ENCODE measurements at places on chromosomes 16 and 17.

- no peak for DNase-seq
These were observed 12.0 kb downstream of the SLC4A1 start for GRCh38 chr17:44255915-44256314.

DNA sequence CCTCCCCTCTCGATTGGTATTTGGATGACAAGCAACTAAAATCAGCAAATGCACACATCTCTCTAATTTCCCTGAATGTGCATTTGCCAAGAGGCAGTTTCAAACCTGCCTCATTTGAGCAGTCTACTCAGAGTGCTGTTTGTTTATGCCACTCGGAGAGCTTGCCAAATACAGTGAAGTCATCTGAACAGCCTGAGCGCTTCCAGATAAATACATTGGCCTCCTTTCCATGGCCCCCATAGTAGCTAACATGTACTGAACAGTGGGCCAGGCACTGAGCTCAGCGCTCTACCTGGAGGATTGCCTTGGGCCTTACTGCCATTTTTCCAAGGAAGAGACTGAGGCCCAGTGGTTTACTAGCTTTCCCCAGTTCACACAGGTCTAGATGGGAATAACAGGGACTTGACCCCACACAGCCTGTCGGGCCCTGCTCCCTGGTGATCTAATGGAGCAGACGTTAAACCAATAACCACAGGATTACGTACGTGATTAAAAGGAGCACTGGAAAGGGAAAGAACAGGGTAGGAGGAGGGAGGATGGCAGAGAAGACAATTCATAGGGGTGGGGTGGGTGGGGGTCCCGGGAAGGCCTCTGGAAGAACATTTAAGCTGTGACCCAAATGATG lies 18.7 kb upstream of the ANKRD40CL start:
- peak; percentile 55 for DNase-seq

GRCh38 chr16:80746231-80746630 lies 58.2 kb downstream of the CDYL2 start:
- DNase-seq = no peak

DNA sequence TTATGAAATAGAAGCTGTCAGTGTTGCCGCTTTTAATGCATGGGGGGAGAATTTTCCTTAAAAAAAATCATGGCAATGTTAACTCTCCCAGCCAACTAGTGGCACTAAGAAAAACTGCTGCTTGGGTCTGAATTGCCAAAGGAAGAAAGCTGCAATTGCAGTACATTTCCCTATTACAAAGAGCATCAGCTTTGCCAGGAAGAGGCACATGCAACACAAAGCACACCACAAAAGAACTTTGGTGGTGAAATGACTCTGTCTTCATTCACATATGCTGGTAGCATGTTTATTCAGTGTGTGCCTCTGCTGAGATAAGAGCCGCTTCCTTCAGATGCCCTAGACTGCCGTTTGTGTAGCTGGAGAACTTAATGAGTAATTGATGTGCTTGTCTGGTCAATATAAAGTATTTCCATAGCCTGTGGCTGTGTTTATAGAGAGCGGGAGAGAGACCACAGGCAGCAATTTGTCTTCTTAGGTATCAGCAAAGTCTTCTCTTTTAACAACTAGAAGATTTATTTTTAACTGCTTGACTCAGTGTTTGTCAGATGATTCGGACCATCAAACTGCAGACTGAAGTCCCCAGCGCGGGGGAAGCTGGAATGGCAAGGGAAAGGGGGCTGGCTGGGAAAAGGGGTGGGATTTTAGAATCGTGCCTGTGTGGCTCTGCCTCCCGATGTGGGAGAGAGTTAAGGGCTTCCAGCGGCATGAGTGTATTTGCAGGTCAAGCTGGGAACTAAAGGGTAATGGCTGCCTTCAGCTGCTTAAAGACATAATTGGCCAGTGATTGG lies 115.1 kb downstream of the MRTFB start:
- peak; percentile 83 for DNase-seq

GRCh38 chr17:19281161-19281560 lies 44.0 kb downstream of the EPN2 start:
- DNase-seq = no peak

GRCh38 chr16:75244844-75245758 lies 6.3 kb downstream of the BCAR1 start:
- no peak for DNase-seq

DNA sequence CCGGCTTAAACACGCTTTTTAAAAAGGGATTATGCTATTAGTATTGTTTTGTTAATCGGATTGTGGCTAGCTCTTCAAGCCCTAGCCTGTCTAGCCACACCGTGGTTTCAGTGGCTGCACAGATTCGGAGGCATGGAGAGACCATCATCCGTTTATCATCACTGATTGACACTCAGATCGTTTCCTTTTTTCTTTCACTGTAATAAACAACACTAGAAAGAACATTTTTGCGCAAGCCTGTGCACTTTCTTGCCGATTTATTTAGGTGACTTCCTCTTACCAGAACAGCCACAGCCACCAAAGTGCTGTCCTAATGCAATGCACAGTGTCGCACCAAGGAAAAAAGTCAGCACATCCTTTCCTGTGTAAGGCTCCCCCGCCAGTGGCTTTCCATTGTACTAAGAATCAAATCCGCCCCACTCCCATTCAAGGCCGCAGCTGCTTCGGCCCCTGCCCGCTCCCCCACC lies 78.2 kb downstream of the CRISPLD2 start:
- no peak for DNase-seq

- DNase-seq = no peak
These were observed 57.9 kb downstream of the RTN4RL1 start for GRCh38 chr17:1967213-1967612.

GRCh38 chr17:75809631-75810111 lies 25.1 kb downstream of the UNK start:
- no peak for DNase-seq

- no peak for DNase-seq
These were observed 24.2 kb downstream of the ACTG1 start for GRCh38 chr17:81488276-81488860.

- no peak for DNase-seq
These were observed 71.9 kb upstream of the NOG start for GRCh38 chr17:56521414-56522141.

DNA sequence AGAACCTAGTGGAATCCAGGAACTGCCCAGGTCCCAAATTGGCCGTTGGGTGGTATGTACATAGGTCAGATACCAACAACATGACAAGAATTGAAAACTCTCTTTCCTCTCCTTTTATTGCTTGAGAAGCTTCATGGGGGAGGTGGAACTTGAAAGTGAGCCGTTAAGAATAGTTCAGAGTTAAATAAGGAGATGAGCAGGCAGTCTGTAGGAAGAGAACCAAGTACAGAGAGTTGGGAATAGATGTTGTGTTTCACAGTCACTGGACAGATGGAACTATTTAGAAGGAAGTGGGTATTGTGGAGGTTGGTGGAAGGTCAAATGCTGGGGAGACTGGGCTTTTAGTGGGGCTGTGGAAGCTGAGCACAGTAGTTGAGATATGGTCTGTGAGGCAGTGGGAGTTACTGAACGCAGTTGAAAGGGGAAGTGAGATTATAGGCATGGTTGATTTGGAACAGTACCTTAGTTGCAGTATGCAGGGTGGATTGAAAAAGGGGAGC lies 26.4 kb downstream of the ARHGAP44 start:
- no peak for DNase-seq

- no peak for DNase-seq
These were observed 535.2 kb downstream of the RBFOX1 start for GRCh38 chr16:7867831-7868230.

GRCh38 chr16:75116081-75116910 lies at the start of gene LDHD:
Gene LDHD (minus strand): TSS chr16:75116780. CDS start chr16:75116720, 60 bp downstream.
- no peak for DNase-seq

DNA sequence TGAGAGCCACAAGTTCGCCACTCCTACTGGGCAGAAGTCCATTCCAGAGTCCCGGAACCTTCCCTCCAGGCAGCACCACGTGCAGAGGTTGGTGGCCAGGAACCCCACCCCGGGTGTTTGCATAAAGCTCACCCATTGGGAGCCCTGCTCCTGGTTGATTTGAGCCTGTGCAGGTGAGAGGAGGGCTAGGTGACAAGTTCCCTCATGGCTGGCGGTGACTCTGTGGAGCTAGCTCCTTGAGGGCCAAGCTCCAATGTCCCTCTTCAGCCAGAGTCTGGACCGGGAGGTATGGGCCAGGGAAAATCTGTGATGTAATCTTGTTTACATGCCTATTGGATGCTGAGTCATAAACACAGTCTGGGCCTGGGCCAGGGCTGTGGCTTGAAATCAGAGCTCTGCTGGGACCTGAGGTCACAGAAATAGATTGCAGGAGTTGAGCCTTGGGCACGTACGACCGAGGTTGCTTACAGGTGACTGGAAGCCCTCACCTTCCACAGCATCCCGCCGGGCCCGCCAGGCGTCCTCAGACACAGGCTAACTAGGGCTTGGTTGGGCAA lies 118.9 kb downstream of the AATF start:
- peak; percentile 13 for DNase-seq

GRCh38 chr17:50790618-50791017 lies 23.3 kb upstream of the ANKRD40CL start:
- no peak for DNase-seq

All from NCI-H2029 treated with DMSO at 0.1 percent for 48 hours (cell line).